ENCODE measurements at places on chromosomes 4 and X.
A peak's percentile ranks its signal among the peaks of the same experiment; 100 is the strongest.

- no peak for DNase-seq
Observed at GRCh38 chrX:131764216-131764615, 220.3 kb downstream of the OR13H1 start.

DNA sequence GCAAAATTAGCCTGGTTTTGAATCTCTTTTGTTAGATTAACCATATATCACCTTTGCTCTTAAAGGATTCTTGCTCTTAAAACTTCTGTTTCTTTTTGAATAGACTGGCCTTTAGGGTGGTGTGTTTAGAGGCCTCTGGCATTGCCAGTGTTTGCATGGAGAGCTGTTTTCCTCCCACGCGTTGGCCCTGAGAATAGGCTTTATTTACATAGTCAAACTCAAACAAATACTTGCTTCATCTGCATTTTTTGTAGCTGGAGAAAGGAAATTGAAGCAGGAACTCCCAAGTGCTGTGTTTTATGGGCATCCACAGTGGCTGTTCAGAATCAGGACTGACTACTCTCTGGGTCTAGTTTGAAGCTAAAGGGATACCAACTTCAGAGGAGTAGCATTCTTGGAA is 2.7 kb downstream of the SHROOM2 start:
- DNase-seq = no peak

DNA sequence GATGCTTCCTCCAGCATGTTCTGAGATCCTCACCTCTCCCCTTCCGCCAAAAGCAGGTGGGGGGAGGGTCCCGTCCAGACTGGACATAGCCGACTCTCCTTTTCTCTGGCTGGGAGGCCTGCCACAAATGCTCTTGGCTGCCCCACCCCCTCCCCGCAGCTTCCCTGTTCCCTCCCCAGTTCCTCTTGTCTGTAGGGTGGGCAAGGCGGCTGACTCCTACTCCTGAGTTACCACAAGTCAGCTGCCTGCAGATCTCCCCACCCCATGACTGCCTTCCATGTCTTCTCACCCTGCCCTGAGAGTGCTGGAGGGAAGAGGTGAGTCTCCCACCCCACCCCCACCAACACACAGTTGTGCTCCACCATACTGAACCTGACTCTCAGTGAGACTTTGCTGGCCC is 2.9 kb downstream of the ATP6AP1 start:
- DNase-seq = no peak

DNA sequence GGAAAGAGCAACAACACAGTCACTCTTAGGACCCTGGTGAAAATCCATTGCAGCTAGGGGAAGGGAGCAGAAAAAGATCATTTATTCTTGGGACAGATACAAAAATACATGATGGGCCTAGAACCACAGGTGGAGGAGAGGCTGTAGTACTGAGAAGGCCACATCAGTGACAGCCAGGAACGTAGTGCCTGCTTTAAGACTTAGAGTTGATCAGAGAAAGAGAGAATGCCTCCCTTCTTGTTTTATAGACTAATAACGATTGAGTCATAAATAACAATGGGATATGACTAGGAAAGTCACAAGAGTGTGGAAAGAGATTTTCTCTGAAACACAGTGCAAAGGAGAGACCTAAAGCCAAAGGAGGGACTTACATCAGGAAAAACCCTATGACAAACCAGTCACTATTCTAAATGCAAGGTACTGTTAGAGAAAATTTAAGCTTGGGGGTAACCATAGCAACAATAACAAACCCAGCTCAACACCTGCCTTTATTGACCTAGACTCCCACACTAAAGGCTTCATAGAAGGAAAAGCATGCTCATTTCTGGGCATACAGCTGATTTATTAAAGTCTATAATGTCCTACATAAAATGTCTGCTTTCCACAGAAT is 1015.0 kb upstream of the GRID2 start:
- no peak for DNase-seq

DNA sequence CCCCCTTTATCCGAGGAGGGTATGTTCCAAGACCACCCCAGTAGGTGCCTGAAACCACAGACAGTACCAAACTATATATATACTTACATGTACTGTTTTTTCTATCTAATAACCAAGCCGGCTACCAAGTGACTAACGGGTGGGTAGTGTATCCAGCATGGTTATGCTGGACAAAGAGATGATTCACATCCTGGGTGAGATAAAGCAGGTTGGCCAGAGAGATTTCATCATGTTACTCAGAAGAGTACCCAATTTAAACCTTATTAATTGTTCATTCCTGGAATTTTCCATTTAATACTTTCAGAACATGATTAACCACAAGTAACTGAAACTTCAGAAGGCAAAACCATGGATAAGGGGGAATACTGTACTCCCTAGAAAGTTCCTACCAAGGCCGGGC is 46.5 kb downstream of the RFC1 start:
- no peak for DNase-seq

- no peak for DNase-seq
Observed at GRCh38 chr4:145299380-145300076, 119.1 kb upstream of the OTUD4 start.

DNA sequence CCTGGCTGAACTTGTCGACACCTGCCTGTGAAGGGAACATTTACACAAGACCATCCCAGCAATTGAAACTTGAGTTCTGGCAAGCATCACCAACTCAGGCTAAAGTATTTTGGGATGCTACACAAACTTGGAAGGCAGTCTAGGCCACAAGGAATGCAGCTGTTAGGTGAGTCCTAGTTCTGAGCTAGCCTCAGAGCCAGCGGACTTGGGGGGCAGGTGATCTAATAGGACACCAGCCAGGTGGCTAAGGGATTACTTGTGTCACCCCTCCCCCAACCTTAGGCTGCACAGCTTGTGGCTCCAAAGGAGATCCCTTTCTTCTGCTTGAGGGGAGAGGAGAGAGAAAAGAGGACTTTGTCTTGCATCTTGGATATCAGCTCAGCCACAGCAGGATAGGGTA is 62.3 kb upstream of the DKK2 start:
- DNase-seq = no peak

GRCh38 chr4:98570151-98570797 is 88.1 kb downstream of the TSPAN5 start:
- DNase-seq = no peak

GRCh38 chr4:110211007-110211769 is 12.8 kb upstream of the ELOVL6 start:
- DNase-seq = no peak

DNA sequence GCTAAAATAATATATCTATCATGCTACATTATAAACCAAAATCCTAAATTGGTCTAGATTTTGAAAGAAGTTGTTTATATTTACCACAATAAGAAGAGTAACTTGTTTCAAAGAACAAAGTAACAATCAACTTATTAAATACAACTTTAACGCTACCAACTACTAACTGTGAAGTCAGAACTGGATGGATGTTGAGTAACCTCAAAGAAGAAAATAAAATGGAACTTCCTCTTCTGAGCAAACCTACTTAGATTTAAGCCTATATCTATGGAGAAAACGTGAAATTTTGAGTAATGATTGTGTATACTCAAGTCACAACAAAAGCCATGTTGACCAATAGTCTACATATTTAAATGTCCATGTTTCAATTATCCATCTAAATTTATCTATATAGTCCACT is 25.7 kb downstream of the SH3RF1 start:
- DNase-seq = no peak

GRCh38 chr4:84502955-84503373 is 3.9 kb upstream of the NKX6-1 start:
- no peak for DNase-seq

DNA sequence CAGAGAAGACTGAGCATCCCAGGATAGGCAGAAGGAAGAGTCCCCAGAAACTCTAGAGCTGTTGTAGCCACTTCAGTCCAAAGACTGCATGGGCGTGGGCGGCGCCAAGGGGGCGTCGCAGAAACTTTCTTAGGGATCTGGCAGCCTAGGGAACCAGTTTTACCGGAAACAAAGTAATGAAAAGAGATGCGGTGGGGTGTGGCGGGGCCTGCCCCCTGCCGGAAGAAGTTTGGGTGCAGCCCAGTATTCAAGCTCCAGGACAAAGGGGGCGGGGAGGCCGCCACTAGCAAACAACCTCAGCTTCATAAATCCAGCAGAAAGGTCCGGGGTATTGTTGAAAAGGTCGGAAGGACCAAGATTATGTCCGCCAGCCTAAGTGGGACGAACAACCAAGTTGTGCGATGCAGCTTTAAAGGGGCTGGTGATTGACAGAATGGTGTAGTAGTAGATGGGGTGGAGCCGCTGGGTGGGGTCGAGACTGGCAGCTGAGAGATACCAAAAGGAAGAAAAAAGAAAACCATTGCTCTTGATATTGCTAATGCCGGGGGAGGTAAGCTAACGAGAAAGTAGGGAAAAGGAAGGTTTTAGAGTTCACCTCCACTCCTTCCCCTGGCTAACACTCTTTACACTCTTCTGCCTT is 190.5 kb downstream of the RRAGB start:
- DNase-seq = peak; percentile 8

GRCh38 chr4:98656443-98656842 is 2.0 kb downstream of the TSPAN5 start:
- no peak for DNase-seq

DNA sequence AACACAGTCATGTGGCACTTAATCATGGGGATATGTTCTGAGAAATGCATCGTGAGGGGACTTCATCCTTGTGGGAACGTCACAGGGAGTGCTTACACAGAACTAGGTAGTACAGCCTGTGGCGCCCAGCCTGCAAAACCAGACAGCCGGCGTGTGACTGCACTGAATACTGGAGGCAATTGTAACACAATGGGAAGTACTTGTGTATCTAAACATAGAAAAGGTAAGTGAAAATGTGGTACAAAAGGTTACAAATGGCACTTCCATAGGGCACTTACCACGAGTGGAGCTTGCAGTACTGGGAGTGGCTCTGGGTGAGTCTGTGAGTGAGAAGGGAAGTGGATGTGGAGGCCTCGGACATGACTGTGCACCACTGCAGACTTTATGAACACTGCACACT is 5.2 kb downstream of the TLR3 start:
- DNase-seq = no peak

DNA sequence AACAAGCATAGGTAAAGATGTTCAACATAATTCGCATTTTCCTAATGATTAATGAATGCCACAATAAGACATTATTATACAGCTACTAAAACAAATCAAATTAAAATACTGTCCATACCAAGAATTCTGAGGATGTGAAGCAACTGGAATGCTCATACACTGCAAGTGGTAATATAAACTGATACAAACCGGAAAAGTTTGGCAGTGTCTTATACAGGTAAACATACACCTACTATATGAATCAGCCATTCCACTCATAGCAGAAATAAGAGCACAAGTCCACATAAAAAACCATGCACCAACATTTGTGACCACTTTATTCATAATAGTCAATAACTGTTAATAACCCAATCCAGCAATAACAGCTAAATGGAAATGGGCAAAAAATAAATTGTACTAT is 79.3 kb downstream of the FBXW7 start:
- no peak for DNase-seq

- no peak for DNase-seq
Observed at GRCh38 chr4:152352622-152353116, 183.2 kb downstream of the FBXW7 start.

- DNase-seq = no peak
Observed at GRCh38 chrX:151359341-151359740, 37.7 kb upstream of the VMA21 start.

- DNase-seq = no peak
Observed at GRCh38 chrX:132443196-132444135, 45.4 kb downstream of the MBNL3 start.

DNA sequence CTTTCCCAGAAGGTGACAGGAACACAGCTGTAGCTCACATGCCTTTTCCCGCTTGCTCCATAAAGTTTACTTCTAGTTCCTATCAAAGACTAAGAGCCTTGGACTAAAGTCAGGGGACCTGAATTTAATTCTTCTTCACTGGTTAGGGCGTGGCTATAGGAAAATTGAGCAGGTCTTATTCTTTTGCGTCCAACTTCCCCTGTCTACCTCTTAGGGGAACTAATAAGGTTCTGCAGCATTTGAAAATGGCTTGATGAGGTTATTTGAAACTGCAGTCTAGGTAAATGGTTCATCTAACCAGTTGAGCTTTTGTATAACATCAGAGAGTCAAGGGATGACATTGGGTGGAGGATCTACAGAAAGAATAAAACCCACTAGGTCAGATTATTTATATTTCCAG is 2.6 kb downstream of the ARHGAP10 start:
- no peak for DNase-seq

GRCh38 chrX:126557151-126557550 is 4.5 kb upstream of the DCAF12L1 start:
- DNase-seq = no peak

GRCh38 chrX:23919706-23920320 is 12.0 kb downstream of the CXorf58 start:
- DNase-seq = no peak

GRCh38 chr4:13584481-13584880 is 40.2 kb upstream of the NKX3-2 start:
- no peak for DNase-seq

DNA sequence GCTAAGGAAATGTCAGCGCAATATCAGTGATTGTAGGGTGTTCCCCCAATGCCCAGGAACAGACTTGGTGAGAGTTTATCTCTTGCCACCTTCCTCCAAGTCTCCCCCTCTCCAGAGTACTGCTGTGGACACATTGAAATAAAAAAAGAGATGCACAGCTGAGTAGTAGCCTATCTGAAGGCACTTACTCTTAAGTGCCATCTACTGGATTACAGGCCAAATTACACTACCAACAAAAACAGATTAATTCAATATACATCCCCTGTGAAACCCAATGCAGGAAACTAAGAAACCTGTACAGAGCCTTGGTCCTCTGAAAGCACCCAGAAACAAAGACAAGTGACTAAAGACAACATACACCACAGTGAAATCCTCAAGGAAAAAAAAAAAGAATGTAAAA is 460.3 kb downstream of the ZIC3 start:
- DNase-seq = no peak

All from T-helper 22 cell (primary cell).